DMS79 (cell line): ENCODE measurements at places on chromosomes 3 and 15.

GRCh38 chr3:123587401-123587800 lies 2.5 kb upstream of the HACD2 start:
- no peak for DNase-seq

DNA sequence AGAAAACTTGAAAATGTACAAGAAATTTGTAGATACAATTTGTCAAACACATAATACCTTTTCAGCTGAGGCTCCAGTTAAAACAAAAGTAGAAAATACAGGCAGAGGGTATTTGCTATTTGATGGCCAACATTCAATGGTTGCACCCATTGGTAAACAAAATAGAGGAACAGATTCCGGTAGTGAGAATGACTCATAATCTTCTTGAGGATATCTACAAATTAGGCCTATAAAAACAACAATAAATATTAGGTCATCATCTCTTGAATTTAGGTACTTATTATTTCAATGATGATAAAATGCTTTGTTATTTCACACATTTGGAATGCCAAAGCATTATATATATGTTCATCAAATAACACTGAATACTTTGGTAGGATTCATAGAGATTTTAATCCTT lies 53.4 kb downstream of the DENND4A start:
- no peak for DNase-seq

- no peak for DNase-seq
Measured at GRCh38 chr3:140499114-140499757, 178.6 kb upstream of the TRIM42 start.

- DNase-seq = no peak
Measured at GRCh38 chr3:9204253-9204992, 45.0 kb downstream of the SRGAP3 start.

- DNase-seq = no peak
Measured at GRCh38 chr3:8869613-8870012, 93.7 kb downstream of the RAD18 start.

DNA sequence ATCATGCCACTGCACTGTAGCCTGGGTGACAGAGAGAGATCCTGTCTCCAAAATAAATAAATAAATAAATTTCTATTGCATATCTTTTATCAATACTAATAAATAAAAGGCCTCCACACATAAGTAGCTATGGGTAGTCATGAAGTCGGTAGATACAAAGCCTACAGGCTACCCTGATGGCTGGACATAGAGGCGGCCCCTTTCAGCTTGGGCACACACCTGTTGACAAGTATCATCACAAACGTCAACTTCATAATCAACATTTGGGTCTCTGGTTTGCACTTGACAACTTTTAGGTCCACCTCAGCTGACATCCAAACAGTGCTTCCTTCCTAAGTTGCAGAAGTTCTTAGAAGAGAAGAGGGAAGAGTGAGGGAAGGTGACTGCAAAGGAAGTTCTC lies 53.4 kb downstream of the ITGA11 start:
- no peak for DNase-seq

GRCh38 chr3:192408647-192409200 lies 318.6 kb downstream of the FGF12 start:
- no peak for DNase-seq
